ENCODE measurements at places on chromosomes 12 and 14.

GRCh38 chr12:57459750-57460467, at the start of gene GLI1:
Gene GLI1, plus strand, starts transcription at chr12:57459785. Its CDS starts 3,907 bp downstream, at chr12:57463692.
- no peak for DNase-seq

DNA sequence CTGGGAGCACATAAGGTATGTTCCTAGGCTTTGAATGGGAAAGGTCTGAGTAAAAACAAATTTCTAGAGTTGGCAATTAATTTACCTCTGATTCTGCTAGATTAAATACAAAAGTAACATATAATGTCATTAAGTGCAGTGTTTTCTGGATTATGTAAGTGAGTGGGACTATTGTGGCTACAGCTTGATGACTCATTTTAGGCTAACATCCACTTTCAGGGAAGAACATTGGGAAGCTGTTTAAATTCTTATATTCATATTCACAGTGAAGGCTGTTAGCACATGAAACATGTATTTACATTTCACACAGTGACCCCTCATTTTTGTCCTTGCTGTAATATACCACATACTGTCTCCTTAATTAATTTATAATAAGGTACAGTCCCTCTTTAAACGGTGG, 13.2 kb upstream of the BMAL2 start:
- DNase-seq = peak; percentile 61

GRCh38 chr12:112126911-112127310, 1.6 kb downstream of the TRAFD1 start:
- DNase-seq = no peak

GRCh38 chr12:68620519-68621471, 10.1 kb downstream of the RAP1B start:
- DNase-seq = no peak

DNA sequence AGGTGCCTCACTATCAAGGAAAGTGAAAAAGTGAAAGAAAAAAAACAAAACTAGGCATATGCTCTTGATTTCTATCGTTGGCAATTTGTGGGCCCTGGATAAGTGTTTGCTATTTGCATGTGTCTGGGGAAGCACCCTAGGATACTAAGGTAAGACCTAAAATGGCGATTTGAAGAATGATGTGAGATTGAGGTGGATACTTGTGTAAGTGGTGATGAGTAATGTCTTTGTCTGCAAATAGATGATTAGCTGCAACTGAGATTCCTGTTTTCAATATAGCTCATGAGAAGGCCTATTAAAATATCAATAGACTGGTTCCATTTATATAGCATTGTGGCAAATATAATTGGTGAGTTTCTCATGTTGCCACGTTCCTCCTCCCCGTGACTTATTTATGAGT, 261.7 kb downstream of the NEDD1 start:
- DNase-seq = no peak

- no peak for DNase-seq
These were observed 19.1 kb downstream of the AMDHD1 start for GRCh38 chr12:95962222-95962621.

DNA sequence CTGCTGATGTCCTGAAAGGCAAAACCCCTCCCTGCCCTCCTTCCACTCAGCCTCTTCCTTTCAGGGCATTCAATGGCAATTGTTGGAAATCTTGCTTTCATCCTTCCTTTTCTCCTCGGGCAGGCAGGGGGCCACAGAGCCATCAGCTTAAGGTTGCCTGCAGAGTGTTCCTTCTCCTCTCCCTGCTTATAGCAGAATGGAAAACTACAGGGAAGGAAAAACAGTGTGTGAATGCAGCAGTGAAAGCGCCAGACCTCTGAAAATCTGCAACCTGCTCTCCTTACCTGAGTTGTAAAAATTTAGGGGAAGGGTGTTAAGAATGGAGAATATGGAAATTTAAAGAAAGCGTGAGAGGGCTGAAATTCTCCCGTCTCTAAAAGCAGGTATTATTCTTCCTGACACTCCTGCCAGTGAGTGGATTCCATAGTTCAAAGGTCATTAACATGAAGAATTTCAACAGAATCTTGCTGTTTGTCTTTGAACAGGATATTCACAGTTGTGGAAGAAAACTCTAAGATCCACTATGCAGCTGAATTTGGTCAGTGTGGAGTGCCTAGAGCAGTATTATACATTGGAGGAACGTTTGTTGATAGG, 348.8 kb downstream of the KCNH5 start:
- DNase-seq = no peak

DNA sequence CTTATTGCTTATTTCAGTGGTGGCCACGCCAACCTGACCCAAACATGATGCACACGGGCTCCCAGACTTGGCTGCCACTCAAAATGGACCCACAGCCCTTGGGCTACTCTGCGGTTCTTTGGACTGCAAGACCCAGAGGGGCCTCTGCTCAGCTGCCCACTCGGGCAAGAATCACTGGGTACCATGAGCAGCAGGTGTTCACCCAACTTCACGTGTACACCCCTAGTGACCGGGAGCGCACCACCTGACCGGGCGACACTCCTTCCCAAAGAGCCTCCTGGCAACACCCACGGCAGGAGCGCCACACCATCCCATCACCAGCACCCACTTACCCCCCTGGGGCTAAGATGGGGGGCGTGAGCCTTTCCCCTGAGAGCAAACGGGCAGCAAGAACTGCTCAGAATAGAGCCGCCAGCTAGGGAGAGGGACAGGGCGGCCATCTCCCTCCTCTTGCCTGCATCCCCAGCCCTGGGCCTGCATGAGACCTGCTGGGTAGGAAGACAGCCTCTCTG, 32.0 kb downstream of the CCNK start:
- DNase-seq = no peak

GRCh38 chr12:45075587-45076282, 24.8 kb upstream of the DBX2 start:
- DNase-seq = no peak

- DNase-seq = no peak
These were observed 29.9 kb upstream of the BCDIN3D start for GRCh38 chr12:49872781-49873181.

Data from inflammatory macrophage treated with lipopolysaccharide for 1 hour (primary cell).